Calu3 (cell line): ENCODE measurements at places on chromosomes 5 and 9. TPM values are rescaled to one million over a fixed set of nuclear protein-coding genes. Genes with fewer than 3 reads are reported as not detected.
A peak's percentile ranks its signal among the peaks of the same experiment; 100 is the strongest.

The PRDM9 gene
- not detected in 2 replicates for total RNA-seq

The HTR4 gene
- total RNA-seq: not detected in 2 replicates

The TAS2R1 gene
- not detected in 2 replicates for total RNA-seq

The BTNL3 gene
- not detected in 2 replicates for total RNA-seq

The CCDC69 gene
- total RNA-seq: 0.69 and 1.0 TPM in 2 replicates

The LRSAM1 gene
- 12.0 and 18.4 TPM in 2 replicates for total RNA-seq

The PRELID2 gene
- total RNA-seq: 33.2 and 33.4 TPM in 2 replicates

The F2R gene
- total RNA-seq: 13.6 and 14.4 TPM in 2 replicates

The APBA1 gene
- total RNA-seq: 4.4 and 6.7 TPM in 2 replicates

The INSL4 gene
- 0.44 and 0.54 TPM in 2 replicates for total RNA-seq

The FRRS1L gene
- total RNA-seq: not detected in 2 replicates

The SPINK5 gene
- 2.5 and 3.1 TPM in 2 replicates for total RNA-seq

The TTLL11 gene
- total RNA-seq: 10.4 and 10.5 TPM in 2 replicates

- DNase-seq: peak; percentile 82
- H3K4me3 ChIP-seq: peak within 1 kb of the TSS; percentile 74
- H3K36me3 ChIP-seq: peaks cover 40% of the 10 kb centered on the region
- H3K27me3 ChIP-seq: no peaks in the 10 kb centered on the region
These were observed at the start of gene MRPL41 for GRCh38 chr9:137551264-137552021. Gene MRPL41 (plus strand): TSS chr9:137551879. CDS start chr9:137552082, 203 bp downstream.

GRCh38 chr5:169333518-169333917, 32.6 kb upstream of the SLIT3 start:
- no peak overlapping the region for H3K27ac ChIP-seq
- H3K4me1 ChIP-seq: no peaks in the 10 kb centered on the region
- no peak overlapping the region for H3K4me3 ChIP-seq
- H3K27me3 ChIP-seq: no peaks in the 10 kb centered on the region

DNA sequence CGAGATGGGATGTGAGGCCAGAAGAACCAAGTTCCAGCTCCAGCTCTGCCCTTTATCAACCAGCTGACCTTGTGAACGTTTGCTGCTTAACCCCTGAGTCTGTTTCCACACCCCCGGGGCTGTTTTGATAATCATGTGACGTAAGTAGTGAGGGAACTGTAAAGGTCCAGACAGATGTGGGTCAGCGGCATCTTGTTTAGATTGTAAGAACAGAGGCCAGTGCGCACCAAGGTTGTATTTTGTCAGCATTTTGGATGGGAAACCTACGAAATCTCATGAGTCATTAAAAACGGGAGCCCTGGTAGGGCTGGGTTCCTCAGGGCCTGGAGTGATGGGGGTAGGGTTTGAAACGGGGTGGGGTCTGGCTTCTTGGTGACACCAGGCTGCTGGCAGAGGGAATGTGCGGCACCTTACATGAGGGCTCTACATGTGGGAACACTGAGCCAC, 13.8 kb upstream of the COL15A1 start:
- H3K27ac ChIP-seq: no peak overlapping the region
- no peak for DNase-seq
- H3K36me3 ChIP-seq: no peaks in the 10 kb centered on the region

GRCh38 chr5:81980598-81981260, 8.9 kb downstream of the ATG10 start:
- peaks cover 18% of the 10 kb centered on the region for H3K36me3 ChIP-seq
- no peaks in the 10 kb centered on the region for H3K27me3 ChIP-seq
- H3K27ac ChIP-seq: no peak overlapping the region
- no peak for DNase-seq

GRCh38 chr9:35771943-35772342, 17.9 kb upstream of the MSMP start:
- H3K4me1 ChIP-seq: peaks cover 7% of the 10 kb centered on the region
- no peak overlapping the region for H3K4me3 ChIP-seq
- no peak overlapping the region for H3K27ac ChIP-seq
- DNase-seq: peak; percentile 26
- H3K36me3 ChIP-seq: peaks cover 4% of the 10 kb centered on the region

- no peaks in the 10 kb centered on the region for H3K4me1 ChIP-seq
- H3K36me3 ChIP-seq: no peaks in the 10 kb centered on the region
- H3K4me3 ChIP-seq: no peak overlapping the region
- H3K27me3 ChIP-seq: no peaks in the 10 kb centered on the region
- no peak overlapping the region for H3K27ac ChIP-seq
These were observed 217.6 kb downstream of the TMEM167A start for GRCh38 chr5:82859451-82860140.

- no peak for DNase-seq
- H3K36me3 ChIP-seq: no peaks in the 10 kb centered on the region
- no peak overlapping the region for H3K4me3 ChIP-seq
- H3K4me1 ChIP-seq: peaks cover 10% of the 10 kb centered on the region
- no peak overlapping the region for H3K27ac ChIP-seq
These were observed 38.9 kb upstream of the NR3C1 start for GRCh38 chr5:143442385-143442784.

DNA sequence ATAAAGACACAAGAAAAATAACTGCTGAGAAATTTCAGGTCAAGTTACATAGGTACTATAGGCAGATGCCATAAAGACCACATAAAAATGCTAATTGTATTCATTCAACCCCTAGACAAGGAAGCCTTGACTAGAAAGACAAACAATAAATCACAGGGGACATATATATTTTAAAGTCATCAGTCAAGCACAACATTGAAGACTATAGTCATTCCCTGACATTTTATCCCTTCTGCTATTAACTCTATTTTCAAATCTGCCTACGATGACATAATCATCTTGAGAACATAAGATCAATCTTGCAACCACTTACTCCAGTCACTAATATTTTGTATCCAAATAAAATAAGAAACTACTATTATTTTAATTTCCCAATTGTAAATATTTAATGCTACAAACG, 38.3 kb downstream of the FAM13B start:
- H3K4me3 ChIP-seq: no peak overlapping the region
- no peaks in the 10 kb centered on the region for H3K27me3 ChIP-seq
- H3K4me1 ChIP-seq: peaks cover 52% of the 10 kb centered on the region
- peaks cover 7% of the 10 kb centered on the region for H3K36me3 ChIP-seq

DNA sequence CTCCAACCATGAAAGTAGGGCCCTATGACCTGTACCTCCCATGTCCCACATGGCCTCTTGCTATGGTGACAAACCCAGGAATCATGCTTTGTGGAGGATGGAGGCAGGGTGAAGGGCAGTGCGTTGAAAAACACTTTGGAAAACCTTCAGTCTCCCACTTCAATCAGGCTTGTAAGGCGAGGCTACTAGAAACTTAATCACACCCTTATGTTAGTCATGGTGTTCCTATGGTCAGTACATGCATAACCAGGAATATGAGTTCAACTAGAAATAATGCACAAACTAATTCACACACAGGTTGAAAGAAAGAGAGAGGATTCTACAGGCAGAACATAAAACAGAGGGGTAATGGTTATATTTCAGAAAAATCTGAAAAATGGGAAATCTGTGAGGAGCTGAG, 601.1 kb downstream of the KCTD16 start:
- DNase-seq: no peak
- no peak overlapping the region for H3K27ac ChIP-seq
- no peaks in the 10 kb centered on the region for H3K4me1 ChIP-seq
- H3K36me3 ChIP-seq: no peaks in the 10 kb centered on the region

DNA sequence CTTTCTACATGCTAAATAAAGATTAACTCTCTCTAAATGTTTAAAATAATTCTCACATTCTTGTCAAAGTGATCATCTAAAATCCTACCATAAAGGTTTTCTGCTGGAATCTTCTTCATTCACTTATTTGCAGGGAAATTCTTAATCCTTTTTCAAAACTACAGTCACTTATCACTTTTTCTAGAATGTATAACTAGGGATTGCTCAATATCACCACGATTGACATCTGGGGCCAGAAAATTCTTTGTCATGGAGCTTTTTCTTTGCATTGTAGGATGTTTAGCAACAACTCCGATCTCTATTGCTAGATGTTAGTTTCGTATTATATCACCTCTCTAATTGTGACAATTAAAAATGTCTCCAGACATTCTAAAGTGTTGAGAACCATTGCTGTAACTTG, 344.9 kb upstream of the PIK3R1 start:
- H3K4me1 ChIP-seq: no peaks in the 10 kb centered on the region
- H3K36me3 ChIP-seq: no peaks in the 10 kb centered on the region
- DNase-seq: no peak
- H3K27me3 ChIP-seq: no peaks in the 10 kb centered on the region
- no peak overlapping the region for H3K27ac ChIP-seq

- no peak overlapping the region for H3K27ac ChIP-seq
- H3K4me3 ChIP-seq: no peak overlapping the region
- no peak for DNase-seq
- H3K36me3 ChIP-seq: no peaks in the 10 kb centered on the region
- no peaks in the 10 kb centered on the region for H3K4me1 ChIP-seq
These were observed 348.7 kb downstream of the MAN2A1 start for GRCh38 chr5:110038297-110038997.

- no peaks in the 10 kb centered on the region for H3K27me3 ChIP-seq
- H3K4me1 ChIP-seq: no peaks in the 10 kb centered on the region
- H3K36me3 ChIP-seq: no peaks in the 10 kb centered on the region
- DNase-seq: no peak
- no peak overlapping the region for H3K27ac ChIP-seq
These were observed 183.2 kb downstream of the TMEM161B start for GRCh38 chr5:88085462-88085861.

DNA sequence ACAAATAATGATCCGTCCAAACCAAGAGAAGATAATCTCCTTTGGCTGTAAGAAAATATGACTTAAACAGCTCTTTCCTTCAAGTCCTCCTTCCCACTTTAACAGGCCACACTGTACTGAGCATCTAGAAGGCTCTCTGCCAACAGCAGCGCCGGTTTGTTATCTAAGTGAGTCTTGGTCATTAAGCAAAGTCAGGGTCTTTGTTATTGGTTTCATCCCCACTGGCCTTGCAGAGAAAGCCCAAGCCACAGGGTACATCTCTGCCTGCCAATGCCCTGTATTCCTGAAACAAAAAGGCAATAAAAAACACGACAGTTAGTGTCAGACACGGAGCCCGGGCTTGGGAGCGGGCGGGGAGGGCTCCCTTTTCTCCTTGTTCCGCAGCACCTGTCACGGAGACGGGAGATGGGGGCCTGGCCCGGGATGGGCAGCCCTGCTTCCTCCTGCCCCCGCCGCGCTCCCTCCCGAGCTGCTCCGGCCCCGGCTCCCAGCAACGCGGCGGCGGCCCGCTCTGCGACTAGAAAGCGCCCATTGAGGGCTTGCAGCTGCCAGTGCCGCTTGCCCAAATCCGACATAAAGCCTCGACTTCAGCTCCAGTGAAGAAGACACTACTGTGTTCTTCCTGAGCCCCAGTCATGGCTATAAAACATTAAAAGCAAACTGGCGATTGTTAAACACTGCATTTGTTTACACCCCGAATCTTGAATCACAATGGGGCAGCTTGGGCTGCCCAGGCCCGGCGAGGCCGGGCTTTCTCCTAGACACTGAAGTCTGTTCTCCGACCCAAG, 28.1 kb upstream of the PIK3R1 start:
- no peak for DNase-seq
- H3K4me3 ChIP-seq: no peak overlapping the region
- H3K36me3 ChIP-seq: no peaks in the 10 kb centered on the region
- H3K27me3 ChIP-seq: no peaks in the 10 kb centered on the region
- H3K27ac ChIP-seq: no peak overlapping the region

DNA sequence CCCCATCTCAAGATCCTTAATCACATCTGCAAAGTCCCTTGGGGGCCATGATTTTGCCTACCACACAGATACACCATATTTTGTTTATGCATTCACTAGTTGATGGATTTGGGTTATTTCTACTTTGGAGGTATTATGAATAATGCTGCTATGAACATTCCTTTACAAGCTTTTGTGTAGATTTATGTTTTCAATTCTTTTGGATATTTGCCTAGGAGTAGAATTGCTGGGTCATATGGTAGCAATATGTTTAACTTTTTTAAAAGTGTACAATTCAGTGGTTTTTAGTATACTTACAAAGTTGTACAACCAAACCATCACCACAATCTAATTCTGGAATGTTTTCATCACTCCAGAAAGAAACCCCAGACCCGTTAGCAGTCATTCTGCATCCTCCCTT, 7.8 kb upstream of the ANP32B start:
- H3K4me1 ChIP-seq: no peaks in the 10 kb centered on the region
- peaks cover 14% of the 10 kb centered on the region for H3K27me3 ChIP-seq
- no peak for DNase-seq
- no peak overlapping the region for H3K27ac ChIP-seq
- H3K36me3 ChIP-seq: no peaks in the 10 kb centered on the region

DNA sequence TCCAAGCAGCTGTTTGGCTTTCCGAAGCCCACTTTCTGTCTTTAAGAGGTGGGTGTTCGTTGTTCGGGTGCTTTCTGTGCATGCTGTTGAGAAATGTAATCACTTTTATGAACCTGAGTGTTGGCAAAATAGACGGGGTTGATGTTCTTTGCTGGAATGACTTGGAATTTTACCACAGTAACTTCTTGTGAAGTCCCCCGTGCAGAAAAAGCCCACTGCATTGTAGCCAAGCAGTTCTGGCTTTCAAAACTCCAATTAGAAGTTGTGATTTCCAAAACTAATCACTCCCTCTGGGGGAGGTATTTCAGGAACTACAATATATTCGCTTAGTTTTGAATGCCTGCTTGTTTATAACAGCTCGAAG, 111.1 kb downstream of the PAM start:
- H3K36me3 ChIP-seq: peaks cover 15% of the 10 kb centered on the region
- H3K27ac ChIP-seq: peak overlapping the region; percentile 73
- DNase-seq: no peak
- H3K4me3 ChIP-seq: peak overlapping the region; percentile 69
- no peaks in the 10 kb centered on the region for H3K27me3 ChIP-seq

DNA sequence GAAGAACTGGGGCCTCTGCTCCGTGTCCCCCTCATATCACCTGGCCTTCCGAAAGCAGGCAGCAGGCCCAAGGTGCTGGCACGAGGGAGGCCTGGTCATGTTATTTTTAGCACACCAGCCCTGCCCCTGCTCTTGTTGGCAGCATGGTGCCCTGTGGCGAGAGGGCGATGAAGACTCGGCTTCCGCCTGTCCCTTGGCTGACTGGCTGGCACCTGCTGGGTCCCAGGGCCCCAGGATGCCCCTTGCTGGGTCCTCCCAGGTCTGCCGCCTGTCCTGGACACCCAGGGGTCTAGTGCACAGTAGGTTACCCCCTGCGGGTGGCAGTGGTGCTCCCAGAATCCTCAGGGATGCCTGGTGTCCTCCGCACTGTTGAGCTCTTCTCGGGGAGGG, 77.0 kb downstream of the RXRA start:
- H3K27me3 ChIP-seq: no peaks in the 10 kb centered on the region
- peaks cover 11% of the 10 kb centered on the region for H3K4me1 ChIP-seq
- H3K4me3 ChIP-seq: no peak overlapping the region
- peaks cover 13% of the 10 kb centered on the region for H3K36me3 ChIP-seq
- DNase-seq: no peak
- H3K27ac ChIP-seq: no peak overlapping the region
